Eye (tissue), 1 donor: ENCODE measurements at places on chromosomes 7 and 10.

GRCh38 chr7:142533920-142534319 lies 215.4 kb upstream of the PRSS1 start:
- DNase-seq, result no peak

- DNase-seq, result no peak
Measured at GRCh38 chr10:69614130-69614529, 15.9 kb upstream of the FAM241B start.

- DNase-seq, result no peak
Measured at GRCh38 chr7:32462977-32463376, 27.2 kb downstream of the LSM5 start.

GRCh38 chr7:38291117-38291647 lies 17.7 kb upstream of the TARP start:
- no peak for DNase-seq

GRCh38 chr10:77586719-77587415 lies 50.7 kb downstream of the KCNMA1 start:
- DNase-seq, result no peak

DNA sequence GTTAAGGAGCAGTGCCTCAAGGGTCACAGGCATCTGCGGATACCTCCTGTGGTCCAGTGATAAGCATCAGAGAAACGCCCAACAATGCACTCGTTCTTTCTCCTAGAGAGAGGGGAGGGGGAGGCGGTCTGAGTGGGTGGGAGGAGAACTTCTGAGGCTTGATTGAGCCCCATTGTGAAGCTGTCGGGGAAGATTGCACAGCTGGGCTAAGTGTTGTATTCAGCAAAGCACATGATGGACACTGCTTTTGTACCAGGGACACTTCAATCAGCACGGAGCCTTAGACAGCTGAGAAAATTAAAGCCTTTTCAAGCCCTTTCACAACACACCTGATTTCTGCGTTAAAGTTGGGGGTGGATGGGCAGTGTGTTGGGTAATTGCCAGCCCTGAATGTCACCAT lies 230.3 kb upstream of the GHITM start:
- DNase-seq, result peak; percentile 82

- DNase-seq, result peak; percentile 75
Measured at GRCh38 chr10:133100706-133101415, 13.1 kb downstream of the ADGRA1 start.

GRCh38 chr7:156611014-156612010 lies 29.3 kb upstream of the RNF32 start:
- DNase-seq, result no peak

- no peak for DNase-seq
Measured at GRCh38 chr10:29877793-29878491, 181.4 kb downstream of the JCAD start.

GRCh38 chr7:81482600-81483186 lies 287.2 kb downstream of the HGF start:
- DNase-seq, result peak; percentile 39

- DNase-seq, result no peak
Measured at GRCh38 chr7:132078891-132079735, 497.2 kb downstream of the PLXNA4 start.

- DNase-seq, result no peak
Measured at GRCh38 chr7:130943336-130943901, 209.4 kb upstream of the KLF14 start.

DNA sequence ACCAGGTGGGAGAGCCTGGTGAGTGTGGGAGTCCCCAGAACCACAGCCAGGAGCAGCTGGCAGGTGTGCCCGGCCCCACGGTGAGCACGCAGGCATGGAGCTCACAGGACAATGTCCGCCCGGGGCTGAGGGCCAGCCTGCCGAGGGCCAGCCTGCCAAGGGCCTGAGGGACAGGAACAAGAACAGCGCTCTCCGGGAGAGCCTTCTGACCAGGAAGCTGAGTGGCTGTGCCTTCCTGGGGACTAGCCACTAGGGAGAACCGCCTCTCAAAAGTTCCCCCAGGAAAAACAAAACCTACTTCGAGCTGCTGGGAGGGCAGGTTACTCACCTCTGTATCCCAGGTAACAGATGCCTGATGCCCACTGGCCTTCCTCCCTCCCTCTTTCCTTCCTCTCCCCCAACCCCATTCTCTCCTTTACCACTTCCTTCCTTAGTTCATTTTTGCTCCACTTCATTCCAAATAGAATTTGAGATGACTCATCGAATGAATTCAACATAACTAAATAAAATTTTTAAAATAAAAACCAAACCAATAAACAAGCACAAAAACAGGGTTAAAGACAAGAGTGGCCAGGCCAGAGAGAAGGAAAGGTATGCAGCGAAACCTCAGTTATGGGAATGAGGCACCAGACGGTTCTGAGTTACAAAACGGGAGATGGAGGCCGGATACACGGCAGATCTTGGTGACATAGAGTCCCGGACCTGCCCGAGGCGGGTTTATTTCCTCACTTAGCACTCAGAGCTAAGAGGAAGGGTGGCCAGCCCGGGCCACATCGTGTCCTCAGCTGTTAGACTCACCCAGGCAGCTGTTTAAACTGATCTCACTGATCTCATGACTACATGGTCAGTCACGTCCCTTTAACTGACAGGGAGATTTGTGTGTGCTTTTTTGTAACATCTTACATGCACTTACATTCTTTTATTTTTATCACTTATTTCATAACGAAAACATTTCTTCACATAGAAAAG lies 128.5 kb downstream of the TNS3 start:
- DNase-seq, result peak; percentile 57

DNA sequence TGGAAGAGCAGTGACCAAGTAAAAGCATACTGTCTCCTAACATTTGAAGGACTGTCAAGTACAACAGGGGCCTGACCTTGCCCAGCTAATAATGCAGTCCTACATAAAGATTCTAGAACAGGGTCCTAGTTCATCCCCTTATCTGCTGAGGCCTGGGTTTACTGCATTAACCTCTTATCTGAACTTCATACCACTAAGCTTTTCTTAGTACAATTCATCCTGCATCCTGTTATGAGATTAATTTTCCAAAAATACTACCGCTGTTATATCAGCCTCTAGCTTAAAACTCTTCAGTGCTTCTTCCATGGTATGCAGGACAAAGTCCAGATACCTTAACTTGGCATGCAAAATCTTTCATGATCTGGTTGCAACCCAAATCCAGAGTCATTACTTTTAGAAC lies 72.5 kb downstream of the CHRM2 start:
- no peak for DNase-seq

DNA sequence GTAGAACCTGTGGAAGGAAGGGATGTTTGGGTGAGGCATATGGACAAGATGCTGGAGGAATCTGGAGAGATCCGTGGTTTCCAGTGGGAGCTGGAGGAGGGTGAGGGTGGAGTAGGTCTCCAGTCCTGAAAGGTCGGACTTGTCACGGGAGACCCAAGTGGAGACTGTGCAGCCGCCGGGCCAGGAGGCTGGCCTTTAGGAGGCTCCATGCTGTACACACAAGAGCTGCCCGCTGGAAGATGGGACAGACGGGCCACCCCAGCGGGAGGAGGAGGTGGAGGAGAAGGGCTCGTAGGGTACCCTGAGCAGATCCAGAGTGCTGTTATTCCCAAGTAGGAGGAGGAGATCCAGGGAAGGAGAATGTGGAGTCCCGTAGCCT lies 106.7 kb downstream of the NKX6-2 start:
- DNase-seq, result no peak

GRCh38 chr10:66353422-66353821 lies 572.4 kb upstream of the LRRTM3 start:
- DNase-seq, result peak; percentile 37

- no peak for DNase-seq
Measured at GRCh38 chr7:94250124-94250523, 144.6 kb upstream of the COL1A2 start.

GRCh38 chr10:113947184-113948041 lies 93.0 kb downstream of the NHLRC2 start:
- DNase-seq, result peak; percentile 71

DNA sequence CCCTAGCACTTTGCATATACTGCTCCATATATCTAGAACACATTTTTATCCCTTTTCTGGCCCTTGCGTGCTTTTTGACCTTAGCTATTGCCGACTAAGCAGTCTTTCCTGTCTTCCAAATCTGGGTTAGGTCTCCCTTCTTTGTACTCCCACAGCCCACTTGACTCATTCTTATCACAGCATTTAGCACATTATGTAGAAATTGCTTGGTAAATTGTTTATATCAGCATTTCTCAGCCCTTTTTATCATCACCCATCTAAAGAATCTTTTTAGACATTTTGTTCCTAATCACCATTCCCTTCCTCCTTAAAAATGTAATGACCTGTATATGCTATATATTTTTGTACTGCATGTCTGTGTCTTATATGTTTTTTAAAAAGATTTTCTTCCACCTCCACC lies 101.7 kb downstream of the SDHAF3 start:
- DNase-seq, result no peak

DNA sequence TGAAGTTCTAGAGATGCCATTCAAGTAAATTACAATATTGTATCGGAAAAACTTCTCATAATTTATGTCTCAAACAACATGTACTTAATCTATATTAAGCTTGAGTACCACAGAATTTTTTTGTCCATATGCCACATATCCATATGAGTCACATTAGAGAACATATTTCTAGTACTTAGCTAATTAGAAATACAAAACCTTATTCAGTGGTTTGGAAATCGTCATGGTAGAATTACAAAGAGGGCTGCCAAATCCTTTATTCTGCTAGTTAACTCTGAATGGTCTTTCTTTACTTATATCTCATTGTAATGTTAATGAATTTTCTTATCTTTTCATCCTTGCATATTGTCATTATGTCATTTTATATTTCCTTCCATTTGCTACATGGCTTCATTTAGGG lies 9.0 kb upstream of the VIM start:
- peak; percentile 55 for DNase-seq

- peak; percentile 71 for DNase-seq
Measured at GRCh38 chr10:71795248-71795647, 21.9 kb upstream of the VSIR start.

- DNase-seq, result no peak
Measured at GRCh38 chr10:17141504-17142229, 12.1 kb upstream of the CUBN start.

DNA sequence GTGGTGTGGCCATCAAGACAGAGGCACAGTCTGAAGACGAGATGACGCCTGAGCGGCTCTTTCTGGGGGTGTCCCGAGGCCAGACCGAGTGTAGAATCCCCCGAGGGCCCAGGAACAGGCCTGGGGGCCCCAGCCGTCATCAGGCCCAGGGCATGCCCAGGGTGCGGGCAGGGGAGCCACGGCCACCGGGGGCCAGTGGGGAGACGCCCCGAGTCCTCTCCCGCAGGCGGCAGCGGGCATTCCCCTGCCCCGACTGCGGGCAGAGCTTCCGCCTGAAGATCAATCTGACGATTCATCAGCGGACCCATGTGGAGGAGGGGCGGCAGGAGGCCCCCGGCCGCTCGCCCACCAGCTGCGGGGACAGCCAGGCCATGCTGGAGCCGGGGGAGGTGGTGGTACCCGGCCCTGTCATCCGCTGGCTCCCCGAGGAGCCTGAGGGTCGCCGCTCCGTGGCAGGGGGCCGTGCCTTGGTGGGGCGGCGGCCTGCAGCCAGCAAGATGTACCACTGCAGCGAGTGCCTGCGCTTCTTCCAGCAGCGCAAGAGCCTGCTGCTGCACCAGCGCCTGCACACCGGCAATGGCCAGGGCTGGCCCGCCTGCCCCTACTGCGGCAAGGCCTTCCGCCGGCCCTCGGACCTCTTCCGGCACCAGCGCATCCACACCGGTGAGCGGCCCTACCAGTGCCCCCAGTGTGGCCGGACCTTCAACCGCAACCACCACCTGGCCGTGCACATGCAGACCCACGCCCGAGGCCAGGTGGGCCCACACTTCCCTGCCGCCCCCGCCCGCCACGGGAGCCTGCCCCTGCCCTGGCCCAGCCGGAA lies 19.7 kb downstream of the ZNF783 start:
- no peak for DNase-seq

DNA sequence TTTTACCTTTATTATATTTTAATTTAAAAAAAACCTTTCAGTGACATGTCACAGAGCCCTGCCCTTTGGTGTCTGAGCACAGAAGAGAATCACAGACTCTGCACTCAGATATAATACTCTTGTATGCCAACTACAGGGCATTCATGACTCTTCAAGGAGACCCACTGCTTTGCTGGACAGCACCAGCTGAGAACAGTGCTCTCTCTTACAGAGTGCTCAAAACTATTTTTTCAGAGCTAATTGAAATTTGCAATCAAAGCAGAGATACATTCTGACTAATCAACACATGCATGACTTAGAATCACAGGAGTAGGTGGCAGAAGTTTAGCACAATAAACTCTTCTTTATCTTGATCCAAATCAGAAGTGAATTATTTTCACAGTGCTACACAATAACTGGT lies 99.1 kb downstream of the OSBPL3 start:
- DNase-seq, result no peak

GRCh38 chr7:38280707-38281106 lies 7.3 kb upstream of the TARP start:
- no peak for DNase-seq

- DNase-seq, result no peak
Measured at GRCh38 chr7:151424799-151425198, 15.0 kb upstream of the WDR86 start.

DNA sequence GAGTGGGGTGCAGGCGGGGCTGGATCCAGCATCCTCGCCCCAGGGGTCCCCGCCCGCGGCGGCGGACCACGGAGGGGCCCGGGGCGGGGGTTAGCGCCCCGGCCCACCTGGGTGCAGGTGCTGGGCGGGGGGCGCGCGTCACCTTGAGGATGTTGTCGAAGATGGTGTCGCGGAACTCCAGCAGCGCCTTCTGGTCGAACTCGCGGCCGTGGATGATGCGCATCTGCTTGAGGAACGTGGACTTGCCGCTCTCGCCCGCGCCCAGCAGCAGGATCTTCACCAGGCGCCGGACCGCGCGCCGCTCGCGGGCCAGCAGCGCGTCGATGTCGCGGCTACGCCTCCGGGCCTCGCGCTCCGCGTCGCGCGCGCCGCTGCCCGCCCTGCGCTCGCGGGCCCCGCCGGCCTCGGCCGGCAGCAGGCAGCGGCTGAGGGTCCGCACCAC lies 376 bp downstream of the GNA12 start:
- DNase-seq, result peak; percentile 66

DNA sequence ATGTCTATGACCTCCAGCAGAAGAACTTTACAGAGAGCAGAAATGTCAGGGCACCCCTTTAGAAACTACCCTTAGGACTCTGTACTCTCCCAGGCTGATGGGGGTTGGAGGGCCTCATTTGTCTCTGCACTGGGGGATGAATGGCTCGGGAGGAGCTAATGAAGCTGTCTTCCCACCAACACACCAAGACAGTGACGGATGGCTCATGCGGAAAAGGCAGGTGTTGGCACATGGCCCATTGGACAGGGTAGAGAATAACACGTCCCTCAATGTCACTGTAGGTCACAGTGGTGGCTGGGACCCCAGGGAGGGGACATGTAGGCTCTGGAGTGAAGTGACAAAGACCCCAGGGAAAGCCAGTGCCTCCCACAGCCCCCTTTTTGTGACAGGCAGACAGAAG lies 64.0 kb upstream of the PCBD1 start:
- peak; percentile 45 for DNase-seq

DNA sequence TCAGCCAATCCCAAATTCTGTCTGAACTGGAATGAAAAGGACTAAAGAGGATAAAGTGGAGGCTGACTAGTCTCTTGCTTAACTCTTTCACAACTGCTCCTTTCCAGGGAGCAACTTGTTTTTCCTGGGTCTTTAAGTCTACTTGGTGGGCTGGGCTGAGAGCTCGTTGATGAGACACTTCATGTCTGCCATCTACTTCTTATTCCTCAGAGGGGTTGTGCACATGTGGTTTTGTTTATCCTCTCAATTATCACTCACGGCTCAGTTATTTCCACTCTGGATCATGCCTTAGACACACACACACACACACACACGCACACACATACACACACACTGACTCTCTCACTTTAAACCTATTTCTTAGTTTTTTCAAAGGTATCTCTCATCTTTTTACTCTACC lies 298.6 kb upstream of the MTPN start:
- peak; percentile 24 for DNase-seq

GRCh38 chr7:100680576-100681271 lies 7.2 kb downstream of the GNB2 start:
- no peak for DNase-seq
